Stimulated activated CD8-positive, alpha-beta memory T cell treated with anti-CD3 and anti-CD28 coated beads, Interleukin-4, amount 100 ng/mL, for 4 hours (primary cell): ENCODE measurements at places on chromosomes 4 and X.

- no peak for DNase-seq
These were observed 113.7 kb upstream of the LSM6 start for GRCh38 chr4:146061610-146062334.

- no peak for DNase-seq
These were observed 22.1 kb downstream of the EPGN start for GRCh38 chr4:74330295-74330750.

GRCh38 chr4:77432717-77433417 lies 172.8 kb upstream of the CXCL13 start:
- no peak for DNase-seq

GRCh38 chr4:2806390-2807355 lies 13.8 kb downstream of the SH3BP2 start:
- no peak for DNase-seq

DNA sequence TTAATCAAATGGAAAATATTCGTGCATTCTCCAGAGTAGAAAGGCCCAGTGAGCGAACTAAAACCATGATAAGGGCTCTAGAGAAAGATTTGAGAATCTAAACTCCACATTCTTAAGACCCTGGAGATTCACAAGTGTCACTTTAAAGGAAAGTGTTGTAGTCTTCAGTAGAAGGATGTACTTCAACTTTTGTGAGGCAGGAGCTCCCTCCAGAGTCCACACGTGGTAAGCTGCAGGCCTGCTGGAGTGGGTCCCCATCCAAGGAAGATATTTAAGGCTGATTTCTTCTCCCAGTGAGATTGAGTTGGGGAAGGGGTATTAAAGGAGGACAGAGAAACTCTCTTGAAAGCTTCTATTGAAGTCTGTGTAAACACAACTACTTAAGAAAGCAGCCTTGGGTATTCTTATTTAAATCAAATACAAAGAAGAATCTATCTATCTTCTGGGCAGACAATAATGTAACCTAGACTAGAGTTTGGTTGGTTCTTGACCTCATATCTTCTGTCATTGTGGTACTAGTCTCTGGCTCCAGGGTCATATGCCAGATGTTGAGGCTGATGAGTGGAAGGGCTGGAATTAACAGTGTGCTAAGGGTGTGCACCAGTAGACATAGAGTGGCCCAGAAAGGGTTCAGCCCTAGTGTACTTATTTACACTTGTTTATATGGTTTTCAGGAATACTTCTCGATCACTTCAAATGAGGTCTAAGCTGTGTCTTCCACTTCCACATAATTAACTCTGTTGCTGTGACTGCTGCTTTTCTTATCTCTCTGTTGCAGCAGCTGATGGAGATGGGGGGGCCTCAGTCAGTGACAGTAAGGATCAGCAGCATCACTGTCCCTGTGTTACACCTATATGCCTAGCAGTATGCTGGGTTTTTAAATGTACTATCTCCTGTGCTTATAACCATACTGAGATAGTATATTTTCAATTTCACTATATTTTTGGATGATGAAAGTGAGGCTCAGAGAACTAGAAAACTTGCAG lies 76.1 kb downstream of the HMGB2 start:
- peak; percentile 7 for DNase-seq

GRCh38 chr4:114474188-114474800 lies 124.3 kb upstream of the UGT8 start:
- DNase-seq: no peak

DNA sequence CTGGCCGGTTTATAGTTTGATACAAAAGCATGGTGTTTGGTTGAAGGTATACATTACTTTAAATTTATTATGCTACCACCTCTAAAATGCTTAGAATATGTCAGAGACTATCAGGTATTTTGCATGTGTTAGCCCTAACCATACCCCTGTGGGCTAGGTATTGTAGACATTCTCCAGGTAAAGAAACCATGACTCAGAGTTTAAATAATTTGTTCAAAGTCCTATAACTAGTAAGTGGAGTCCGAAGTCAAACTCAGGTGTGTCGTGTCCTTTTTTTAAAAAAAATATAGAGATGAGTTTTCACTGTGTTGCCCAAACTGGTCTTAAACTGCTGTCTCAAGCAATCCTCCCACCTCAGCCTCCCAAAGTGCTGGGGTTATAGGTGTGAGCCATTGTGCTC lies 12.4 kb downstream of the LAP3 start:
- no peak for DNase-seq

DNA sequence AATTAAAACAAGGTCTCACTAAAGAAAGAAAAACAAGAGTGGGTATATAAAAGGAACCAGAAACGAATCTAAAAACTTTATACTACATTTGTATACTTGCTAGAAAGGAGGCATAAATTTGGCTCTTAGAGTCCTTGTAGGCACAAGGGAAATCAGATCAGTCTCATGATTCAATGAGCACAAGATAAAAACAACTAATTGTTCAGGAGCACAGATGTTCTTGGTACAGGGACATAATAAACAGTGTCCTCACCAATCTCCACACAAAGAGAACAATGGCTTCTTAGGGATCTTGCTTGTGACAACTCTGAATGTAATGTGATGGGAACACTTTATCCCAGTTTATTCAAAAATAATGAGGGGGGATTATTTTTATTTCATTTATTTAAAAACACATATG lies 28.3 kb downstream of the TMEM144 start:
- no peak for DNase-seq

- no peak for DNase-seq
These were observed 695.4 kb downstream of the ARAP2 start for GRCh38 chr4:35548921-35549320.

DNA sequence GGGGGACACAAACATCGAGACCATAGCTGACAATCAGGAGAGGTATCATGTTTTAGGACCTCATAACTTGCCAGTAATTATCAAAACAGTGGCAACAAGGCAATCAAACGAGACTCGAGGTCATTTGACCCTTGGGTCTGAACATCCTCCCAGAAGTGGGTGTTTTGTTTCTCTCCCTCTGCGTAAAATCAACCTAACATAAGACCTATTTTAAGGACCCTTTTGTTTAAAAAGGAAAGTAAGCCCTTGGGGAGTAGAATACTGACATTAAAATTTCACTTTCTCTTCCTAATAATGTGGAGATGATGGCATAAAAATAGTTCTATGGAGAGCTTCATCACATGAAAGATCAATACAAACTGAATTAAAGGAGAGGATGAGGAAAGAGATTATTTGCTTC lies 106.2 kb upstream of the PUDP start:
- DNase-seq: no peak

DNA sequence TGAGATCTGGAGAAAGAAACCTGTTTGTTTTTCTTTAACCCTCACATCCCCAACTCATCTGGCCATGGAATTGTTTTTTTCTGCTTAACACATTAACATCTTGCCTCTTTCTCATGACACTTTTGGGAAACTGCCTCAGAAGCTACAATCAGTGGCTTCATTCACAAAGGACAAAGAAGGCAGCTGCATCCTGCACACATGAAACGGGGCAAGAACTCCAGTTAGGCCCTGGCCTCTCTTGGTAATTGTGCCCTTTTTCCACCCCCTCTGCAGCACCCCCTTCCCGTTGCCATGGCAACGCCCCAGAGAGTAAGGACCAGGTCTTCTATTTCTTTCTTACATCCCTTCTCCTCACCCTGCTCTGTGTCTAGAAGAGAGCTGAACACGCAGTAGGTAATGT lies 103.4 kb downstream of the PDGFRA start:
- no peak for DNase-seq

DNA sequence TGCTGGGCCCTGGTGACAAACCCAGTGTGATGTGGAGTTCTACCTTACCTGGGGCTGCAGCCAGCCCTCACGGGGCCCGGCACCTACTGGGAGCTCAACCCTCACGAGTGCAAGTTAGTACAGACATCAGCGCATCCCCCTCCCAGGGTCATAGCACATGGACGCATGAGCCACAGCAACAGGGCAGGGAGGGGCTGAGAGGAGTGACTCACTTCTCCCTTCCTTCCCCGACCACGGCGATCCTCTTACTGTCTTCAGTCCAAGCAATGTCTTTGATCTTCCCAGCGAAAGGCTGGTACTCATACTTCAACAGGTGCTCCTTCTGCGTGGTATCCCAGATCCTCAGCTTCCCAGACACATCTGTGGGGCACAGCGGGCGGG lies 17.8 kb downstream of the WDR1 start:
- DNase-seq: no peak

DNA sequence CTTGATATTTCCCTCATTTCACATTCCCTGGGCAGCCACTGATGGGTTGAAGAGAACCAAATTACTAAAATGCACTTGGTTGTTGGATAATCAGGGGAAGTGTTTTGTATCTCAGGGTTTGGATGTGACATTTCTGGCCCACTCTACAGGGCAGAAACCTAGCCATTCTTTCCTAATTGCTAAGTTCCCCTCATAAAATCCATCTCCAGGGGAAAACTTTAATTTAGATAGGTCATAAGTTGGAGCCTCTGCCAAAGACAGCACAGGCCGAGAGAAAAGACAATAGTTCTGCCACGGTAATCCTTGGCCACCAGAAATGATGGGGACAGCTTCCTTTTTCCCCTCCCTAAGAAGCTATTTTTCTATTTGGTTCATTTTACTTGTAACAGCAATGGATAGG lies 192.7 kb upstream of the C1QTNF7 start:
- no peak for DNase-seq

GRCh38 chrX:9816084-9816700 lies 30.0 kb downstream of the SHROOM2 start:
- no peak for DNase-seq
